ENCODE measurements at places on chromosomes 16 and 17.

DNA sequence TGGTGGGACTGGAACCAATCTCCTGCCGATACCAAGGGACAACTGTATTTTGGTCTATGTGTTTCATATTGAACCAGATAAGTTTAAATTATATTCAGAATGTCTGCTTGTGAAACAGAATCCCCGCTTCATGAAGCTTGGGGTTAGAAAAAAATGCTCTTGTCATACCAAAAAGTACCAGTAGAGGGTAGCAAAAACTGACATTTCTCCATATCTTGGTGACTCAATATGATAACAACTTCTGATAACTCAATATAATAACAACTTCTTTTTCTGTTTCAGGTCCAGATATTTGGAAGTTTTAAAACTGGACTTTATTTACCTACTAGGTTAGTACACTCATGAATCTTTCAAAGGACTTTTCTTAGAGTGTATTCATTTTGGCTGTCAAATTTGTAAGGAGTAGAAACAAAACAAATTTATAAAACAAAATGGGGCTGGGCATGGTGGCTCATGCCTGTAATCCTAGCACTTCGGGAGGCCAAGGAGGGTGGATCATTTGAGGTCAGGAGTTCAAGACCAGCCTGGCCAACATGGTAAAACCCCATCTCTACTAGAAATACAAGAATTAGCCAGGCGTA is 52.3 kb upstream of the ADCY7 start:
- DNase-seq = no peak

DNA sequence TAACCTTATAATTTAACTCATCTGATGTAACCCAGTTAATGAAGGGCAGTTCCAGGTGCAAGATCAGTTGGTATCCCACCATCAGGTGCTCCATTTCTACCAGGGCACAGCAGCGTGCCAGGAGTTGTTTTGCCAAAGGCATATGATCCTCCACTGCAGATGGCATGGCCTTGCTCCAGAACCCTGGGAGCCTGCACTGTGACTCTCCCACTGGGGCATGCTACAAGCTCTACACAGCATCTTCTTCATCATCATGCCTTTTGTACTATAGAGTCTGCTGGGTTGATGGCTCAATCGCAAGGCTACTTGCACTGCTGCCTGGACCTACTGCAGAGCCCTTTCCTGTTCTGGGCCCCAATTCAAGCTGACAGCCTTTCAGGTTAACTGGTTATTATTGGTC is 11.3 kb upstream of the MAPT start:
- no peak for DNase-seq

DNA sequence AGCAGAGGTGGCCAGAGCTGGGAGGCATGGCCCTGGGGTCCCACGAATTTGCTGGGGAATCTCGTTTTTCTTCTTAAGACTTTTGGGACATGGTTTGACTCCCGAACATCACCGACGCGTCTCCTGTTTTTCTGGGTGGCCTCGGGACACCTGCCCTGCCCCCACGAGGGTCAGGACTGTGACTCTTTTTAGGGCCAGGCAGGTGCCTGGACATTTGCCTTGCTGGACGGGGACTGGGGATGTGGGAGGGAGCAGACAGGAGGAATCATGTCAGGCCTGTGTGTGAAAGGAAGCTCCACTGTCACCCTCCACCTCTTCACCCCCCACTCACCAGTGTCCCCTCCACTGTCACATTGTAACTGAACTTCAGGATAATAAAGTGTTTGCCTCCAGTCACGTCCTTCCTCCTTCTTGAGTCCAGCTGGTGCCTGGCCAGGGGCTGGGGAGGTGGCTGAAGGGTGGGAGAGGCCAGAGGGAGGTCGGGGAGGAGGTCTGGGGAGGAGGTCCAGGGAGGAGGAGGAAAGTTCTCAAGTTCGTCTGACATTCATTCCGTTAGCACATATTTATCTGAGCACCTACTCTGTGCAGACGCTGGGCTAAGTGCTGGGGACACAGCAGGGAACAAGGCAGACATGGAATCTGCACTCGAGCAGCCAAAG is 2.3 kb downstream of the CSF3 start:
- DNase-seq = no peak

GRCh38 chr17:78672005-78672404 is 94.8 kb upstream of the DNAH17 start:
- DNase-seq = no peak

DNA sequence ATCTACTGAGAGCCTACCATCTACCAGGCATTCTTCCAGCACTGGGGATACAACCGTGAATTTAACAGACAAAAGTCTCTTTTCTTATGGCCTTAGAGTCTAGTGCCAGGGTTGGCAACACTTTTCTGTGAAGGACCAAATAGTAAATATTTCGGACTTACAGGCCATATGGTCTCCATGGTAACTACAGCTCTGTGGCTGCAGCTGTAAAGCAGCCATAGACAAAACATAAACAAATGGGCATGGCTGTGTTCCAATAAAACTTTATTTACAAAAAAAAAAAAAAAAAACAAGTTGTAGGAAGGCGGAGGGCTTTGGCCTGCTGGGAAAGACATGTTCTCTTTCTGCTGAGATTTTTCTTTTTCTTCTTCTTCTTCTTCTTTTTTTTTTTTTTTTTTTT is 98.7 kb downstream of the ABCC12 start:
- DNase-seq = no peak

DNA sequence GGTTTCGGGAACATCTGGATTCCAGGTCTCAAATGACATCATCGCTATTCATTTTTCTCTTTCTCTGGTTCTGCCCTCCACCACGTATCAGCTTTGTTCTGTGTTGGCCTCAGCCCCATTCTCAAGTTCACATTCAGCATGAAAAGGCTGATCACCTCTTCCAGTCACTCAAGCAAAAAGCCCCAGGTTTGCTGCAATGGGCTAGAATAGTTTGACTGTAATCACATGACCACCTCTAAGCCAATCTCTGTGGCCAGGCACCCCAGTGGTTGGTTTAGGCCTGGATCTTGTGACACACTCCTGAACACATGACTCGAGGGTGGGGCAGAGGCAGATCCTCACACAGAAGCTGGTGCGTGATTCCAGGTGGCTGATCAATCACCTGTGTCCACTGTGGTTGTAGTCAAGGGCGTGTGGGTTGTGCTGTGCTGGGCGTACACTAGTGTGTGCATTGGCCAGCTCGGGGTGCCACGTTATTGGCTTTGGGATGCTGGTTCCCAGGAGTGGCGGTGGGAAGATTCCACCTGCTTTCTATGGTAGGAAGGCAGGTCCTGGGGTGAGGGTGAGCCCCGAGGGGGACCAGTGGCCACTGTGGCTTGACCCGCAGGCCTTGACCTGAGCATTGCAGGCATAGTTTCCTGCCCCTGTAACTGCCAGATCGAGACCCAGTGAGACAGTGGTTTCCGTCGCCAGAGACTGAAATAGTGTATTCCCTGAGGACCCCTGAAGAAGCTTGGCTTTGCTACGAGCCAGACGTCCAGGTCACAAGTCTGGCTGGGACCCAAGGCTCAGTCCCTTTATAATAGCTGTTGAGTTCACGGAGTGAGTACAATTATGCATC is 12.0 kb downstream of the EEF2K start:
- DNase-seq = no peak

DNA sequence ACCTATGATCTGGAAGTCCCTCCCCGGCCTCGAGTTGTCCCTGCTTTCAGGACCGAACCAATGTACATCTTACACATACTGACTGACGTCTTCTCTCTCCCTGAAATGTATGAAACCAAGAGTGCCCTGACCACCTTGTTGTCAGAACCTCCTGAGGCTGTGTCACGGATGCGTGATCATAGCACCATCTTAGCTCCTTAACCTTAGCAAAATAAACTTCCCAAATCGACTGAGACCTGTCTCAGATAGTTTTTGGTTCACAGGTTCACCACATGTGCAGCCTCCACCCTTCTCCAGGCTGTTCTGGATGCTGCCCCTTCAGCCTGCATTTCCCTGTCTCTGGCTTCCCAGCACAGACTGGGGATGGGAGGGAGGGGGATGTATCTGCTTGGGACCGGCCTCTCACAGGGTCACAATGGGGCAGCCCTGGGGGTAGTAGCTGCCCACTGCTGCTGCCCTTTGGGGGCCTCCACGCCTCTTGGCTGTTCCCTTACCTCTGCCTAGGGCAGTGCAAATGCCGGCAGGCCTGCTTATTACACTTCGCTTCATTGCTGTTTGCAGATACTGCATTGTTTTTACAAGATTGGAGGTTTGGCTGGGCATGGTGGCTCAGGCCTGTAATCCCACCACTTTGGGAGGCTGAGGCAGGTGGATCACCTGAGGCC is 69.8 kb downstream of the NT5M start:
- no peak for DNase-seq

GRCh38 chr16:58343562-58343961 is 48.7 kb upstream of the GINS3 start:
- no peak for DNase-seq

DNA sequence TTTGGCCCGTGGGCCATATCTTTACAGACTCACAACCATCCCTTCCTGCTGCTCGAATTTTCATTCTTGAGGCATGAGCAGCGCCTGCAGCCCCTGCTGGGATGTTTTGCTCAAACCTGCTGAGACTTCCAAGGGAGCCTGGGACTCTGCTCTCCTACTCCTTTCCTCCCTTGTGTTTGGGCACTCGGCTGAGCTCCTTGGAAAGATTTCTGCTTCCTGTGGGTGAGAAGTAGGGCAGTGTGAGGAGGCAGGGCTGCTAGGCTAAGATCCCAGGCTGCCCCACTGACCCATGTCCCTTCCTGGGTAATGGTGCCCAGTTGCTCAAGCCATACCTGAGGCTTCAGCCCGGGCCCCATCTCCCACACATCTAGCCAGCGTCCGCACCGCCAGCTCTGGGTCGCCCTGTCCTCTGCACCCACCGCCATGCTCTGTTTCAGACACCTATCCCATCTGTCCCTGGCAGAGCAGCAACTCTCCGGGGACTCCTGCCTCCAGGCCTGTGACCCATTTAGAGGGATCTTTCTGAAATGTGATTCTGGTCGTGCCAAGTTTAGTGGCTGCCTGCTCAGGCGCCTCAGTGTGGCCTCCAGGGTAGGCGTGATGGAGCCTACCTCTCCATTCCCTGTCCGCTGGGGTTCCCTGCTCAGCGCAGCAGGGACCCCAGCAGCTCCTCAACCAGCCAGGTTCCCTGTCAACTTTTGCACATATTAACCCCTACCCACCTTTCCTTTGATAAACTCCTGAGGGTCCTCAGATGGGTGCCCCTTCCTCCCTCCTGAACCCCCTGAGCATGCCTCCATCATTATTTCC is 190.1 kb downstream of the CCDC182 start:
- DNase-seq = no peak

DNA sequence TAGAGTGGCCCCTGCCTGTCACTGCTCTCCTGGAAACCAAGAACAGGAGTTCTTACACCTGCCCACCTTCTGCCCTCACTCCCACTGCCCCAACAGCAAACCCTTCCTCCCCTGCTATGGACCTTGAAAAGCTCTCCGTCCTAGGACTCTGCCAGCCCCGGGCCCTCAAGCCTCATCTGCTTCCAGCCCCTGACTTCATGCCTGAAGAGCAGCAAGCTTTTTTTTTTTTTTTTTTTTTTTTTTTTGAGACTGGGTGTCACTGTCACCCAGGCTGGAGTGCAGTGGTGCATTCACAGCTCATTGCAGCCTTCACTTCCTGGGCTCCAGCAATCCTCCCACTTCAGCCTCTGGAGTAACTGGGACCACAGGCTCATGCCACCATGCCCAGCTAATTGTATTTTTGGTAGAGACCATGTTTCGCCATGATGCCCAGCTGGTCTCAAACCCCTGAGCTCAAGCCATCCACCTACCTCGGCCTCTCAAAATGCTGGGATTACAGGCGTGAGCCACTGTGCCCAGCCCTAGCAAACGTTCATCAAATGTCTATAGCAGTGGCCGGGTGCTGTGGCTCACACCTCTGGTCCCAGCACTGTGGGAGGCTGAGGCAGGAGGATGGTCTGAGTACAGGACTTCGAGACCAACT is 16.9 kb downstream of the CARHSP1 start:
- no peak for DNase-seq

- no peak for DNase-seq
Measured at GRCh38 chr16:54460263-54460860, 173.8 kb upstream of the IRX3 start.

GRCh38 chr16:58462997-58463941 is 36.7 kb upstream of the NDRG4 start:
- no peak for DNase-seq

- DNase-seq = no peak
Measured at GRCh38 chr16:85235991-85236817, 123.9 kb upstream of the CIBAR2 start.

DNA sequence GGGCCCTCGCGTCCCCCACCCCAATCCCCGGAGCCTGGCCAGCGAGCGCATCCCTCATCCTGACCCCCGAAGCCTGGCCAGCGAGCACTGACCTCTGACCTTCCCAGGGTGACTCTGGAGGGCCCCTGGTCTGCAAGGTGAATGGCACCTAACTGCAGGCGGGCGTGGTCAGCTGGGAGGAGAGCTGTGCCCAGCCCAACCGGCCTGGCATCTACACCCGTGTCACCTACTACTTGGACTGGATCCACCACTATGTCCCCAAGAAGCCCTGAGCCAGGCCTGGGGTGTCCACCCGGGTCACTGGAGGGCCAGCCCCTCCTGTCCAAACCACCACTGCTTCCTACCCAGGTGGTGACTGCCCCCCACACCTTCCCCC is 2.3 kb downstream of the TPSD1 start:
- DNase-seq = no peak

- no peak for DNase-seq
Measured at GRCh38 chr17:12402963-12403622, 262.6 kb upstream of the MYOCD start.

Measured in stimulated activated CD4-positive, alpha-beta T cell treated with anti-CD3 and anti-CD28 coated beads, Interleukin-2, amount 100 ng/mL, for 48 hours (primary cell).